ENCODE measurements at places on chromosomes 4 and X.

GRCh38 chr4:1748465-1748995 lies 27.2 kb downstream of the TACC3 start:
- H3K27me3 ChIP-seq: no peaks in the 10 kb centered on the region
- H3K27ac ChIP-seq: no peak overlapping the region
- no peak overlapping the region for H3K4me3 ChIP-seq
- H3K36me3 ChIP-seq: 0 out of 2 replicates have a peak, but pooled peaks cover 3% of the 10 kb centered on the region

GRCh38 chr4:131091896-131092295 lies 1995.9 kb downstream of the C4orf33 start:
- DNase-seq: peak; percentile 48
- no peaks in the 10 kb centered on the region for H3K27me3 ChIP-seq
- no peak overlapping the region for H3K27ac ChIP-seq

- no peak overlapping the region for H3K27ac ChIP-seq
- H3K4me3 ChIP-seq: no peak overlapping the region
- H3K36me3 ChIP-seq: no peaks in the 10 kb centered on the region
- H3K27me3 ChIP-seq: no peaks in the 10 kb centered on the region
These were observed 119.1 kb downstream of the PAPSS1 start for GRCh38 chr4:107600983-107601382.

GRCh38 chr4:132114885-132115284 lies 1034.2 kb upstream of the PCDH10 start:
- H3K36me3 ChIP-seq: no peaks in the 10 kb centered on the region
- H3K27ac ChIP-seq: no peak overlapping the region
- H3K4me3 ChIP-seq: no peak overlapping the region
- no peak for DNase-seq
- H3K27me3 ChIP-seq: no peaks in the 10 kb centered on the region

DNA sequence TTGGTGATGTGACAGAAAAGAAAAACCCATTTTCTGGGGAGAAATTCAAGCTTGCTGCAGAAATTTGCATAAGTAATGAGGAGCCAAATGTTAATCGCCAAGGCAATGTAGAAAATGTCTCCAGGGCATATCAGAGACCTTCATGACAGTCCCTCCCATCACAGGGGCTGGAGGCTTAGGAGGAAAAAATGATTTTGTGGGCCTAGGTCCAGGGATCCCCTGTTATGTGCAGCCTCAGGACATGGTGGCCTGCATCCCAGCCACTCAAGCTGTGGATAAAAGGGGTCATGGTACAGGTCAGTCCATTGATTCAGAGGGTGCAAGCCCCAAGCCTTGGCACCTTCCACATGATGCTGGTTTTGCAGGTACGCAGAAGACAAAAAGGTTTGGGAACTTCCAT lies 90.7 kb downstream of the TGIF2LX start:
- H3K4me3 ChIP-seq: no peak overlapping the region
- no peaks in the 10 kb centered on the region for H3K27me3 ChIP-seq
- no peaks in the 10 kb centered on the region for H3K4me1 ChIP-seq
- DNase-seq: no peak

DNA sequence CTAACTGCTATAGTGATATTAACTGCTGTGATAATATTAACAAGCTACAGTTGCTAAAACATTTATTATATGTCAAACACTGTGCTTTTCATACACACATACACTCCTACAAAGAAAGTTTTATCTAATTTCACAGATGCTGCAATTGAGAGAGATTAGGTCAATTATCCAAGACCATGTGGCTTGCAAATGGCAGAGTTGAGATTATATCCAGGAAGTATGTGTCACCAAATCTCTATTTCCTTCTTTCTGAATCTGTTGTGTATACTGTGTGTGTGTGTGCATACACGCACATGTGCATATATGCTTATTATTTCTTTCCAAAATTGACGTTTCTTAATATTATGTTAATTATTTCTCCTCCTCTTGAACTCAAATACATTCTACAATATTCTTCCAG lies 775.9 kb upstream of the FTHL17 start:
- no peaks in the 10 kb centered on the region for H3K4me1 ChIP-seq
- no peaks in the 10 kb centered on the region for H3K27me3 ChIP-seq
- no peaks in the 10 kb centered on the region for H3K36me3 ChIP-seq
